ENCODE measurements at places on chromosomes 2 and 18.

DNA sequence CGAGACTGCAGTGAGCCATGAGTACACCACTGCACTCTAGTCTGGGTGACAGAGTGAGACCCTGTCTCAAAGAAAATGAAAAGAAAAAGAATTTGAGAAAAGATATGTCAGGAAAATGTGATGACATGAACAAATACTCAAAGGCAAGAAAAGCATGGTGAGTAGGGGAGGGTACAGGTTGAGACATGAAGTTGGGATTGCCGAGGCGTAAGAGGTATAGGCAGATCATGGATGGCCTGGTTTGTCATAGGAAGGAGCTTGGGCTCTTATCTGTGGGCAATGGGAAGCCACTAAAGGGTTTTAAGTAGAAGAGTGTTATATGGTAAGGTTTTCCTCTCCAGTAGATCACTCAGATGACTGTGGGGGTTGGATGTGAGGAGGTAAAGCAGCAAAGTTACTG, 32.3 kb downstream of the SPAST start:
- no peak for DNase-seq

- no peak for DNase-seq
Measured at GRCh38 chr18:22841840-22842239, 91.3 kb upstream of the RBBP8 start.

DNA sequence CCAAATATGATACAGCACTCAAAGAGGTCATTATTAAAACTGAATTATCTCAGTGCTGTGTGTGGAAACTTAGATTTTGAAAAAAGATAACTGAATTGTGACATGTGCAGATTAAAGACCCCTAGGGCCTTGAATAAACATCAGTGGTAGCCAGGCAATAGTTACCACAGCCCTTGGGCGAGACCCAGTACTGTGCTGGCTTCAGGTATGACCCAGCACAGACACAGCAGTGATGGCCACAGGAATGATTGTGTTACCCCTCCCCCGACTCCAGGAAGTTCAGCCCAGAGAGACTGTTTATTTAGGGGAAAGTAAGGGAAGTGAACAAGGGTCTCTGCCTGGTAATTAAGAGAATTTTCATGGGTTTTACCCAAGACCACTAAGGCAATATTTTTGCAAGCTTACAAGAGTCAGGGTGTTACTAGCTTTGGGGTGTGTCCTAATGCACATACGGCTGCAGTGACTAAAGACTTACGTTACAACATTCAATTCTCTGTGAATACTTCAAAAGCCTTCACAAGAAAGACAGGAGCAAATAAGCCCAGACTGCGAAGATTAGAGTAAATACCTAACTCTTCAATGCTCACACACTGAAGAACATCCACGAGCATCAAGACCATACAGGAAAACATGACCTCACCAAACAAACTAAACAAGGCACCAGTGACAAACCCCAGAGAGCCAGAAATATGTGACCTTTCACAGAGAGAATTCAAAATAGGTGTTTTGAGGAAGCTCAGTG, 28.2 kb upstream of the ITGAV start:
- DNase-seq: no peak

DNA sequence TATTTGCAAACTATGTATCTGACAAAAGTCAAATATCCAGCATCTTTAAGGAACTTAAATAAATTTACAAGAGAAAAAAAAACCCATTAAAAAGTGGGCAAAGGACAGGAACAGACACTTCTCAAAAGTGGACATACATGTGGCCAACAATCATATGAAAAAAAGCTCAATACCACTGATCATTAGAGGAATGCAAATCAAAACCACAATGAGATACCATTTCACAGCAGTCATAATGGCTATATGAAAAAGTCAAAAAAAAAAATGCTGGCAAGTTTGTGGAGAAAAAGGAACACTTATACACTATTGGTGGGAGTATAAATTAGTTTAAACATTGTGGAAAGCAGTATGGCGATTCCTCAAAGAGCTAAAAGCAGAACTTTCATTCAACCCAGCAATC, 130.3 kb upstream of the LHCGR start:
- no peak for DNase-seq

GRCh38 chr2:46471-47345, at the start of gene FAM110C:
TSS of gene FAM110C (minus strand) at chr2:46505. CDS start at chr2:46385, 120 bp downstream.
- no peak for DNase-seq

- DNase-seq: no peak
Measured at GRCh38 chr2:73253901-73254300, 19.8 kb downstream of the CCT7 start.

DNA sequence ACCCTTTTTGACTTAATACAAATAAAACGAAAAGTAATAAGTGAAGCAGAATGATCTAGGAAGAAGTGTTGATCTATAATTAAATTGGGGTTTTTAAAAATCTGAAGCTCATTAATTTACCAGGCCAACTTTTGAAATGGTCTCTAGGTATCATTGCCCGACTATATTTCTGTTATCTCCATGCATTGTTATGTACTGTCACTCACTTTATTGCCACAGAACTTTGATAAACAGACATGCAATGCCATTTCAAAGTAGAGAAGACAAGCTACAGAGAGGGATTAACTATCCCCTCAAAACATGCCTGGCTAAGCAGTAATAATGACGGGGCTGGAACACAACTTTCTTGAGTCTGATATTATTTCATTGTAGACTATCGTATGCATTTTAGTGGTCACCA, 147.6 kb upstream of the ITGA4 start:
- DNase-seq: no peak

DNA sequence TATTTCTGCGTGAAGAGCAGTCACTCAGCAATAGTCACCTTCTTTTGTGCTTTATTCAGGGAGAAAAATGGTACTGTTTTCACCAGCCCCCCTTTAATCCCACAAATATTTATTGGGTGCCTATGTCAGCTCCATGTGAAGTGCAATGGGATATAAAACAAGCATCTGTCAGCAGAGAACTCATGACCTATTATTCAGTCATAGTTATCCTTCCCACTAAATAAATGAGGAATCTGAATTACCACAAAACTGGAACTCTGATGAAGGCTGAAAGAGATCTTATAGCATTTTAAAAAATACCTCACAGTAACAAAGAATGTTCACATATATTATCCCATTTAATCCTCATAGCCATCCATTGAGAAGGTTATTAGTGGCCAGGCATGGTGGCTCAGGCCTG, 45.8 kb downstream of the DHX57 start:
- no peak for DNase-seq

- DNase-seq: no peak
Measured at GRCh38 chr2:72027426-72028161, 120.1 kb downstream of the CYP26B1 start.

GRCh38 chr2:49961346-49961745, 807.0 kb upstream of the FSHR start:
- DNase-seq: no peak

- no peak for DNase-seq
Measured at GRCh38 chr2:105691947-105692390, 52.7 kb upstream of the NCK2 start.

DNA sequence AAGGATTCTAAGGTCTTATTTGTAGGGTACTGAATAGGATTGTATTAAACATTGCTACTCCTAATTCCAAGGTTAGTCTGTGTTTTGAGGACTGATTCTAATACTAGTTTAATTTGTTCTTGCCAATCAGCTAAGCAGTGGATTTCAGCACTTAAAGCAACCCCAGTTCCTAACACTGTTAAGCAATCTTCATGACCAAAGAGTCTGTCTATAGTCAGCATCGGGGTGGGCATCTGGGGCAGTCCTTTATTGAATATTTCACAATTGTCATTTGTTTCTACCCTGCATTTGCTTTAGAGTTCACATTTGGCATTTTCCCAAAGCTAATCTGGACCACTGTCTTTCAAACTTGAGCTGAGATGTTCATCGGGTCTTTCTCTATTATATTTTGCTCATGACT, 248.0 kb upstream of the TANK start:
- no peak for DNase-seq

DNA sequence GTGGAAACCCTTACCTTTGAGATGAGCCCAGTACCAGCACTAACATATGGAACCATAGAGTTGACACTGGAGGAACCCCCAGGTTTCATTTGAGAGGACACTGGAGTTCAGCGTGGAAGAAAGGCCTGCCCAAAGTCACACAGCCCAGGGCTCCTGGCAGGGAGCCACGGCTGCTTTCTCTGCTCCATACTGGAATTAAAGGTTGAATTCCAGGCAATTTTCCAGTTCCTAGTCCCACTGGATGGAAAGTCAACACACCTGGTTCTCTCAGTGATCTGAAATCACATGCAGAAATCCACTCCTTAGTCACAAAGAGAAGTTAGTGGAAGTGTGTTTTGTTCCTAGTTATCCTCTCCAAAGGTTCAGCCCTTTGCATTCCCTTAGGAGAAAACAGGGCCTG, 336.1 kb upstream of the SKOR2 start:
- DNase-seq: no peak

DNA sequence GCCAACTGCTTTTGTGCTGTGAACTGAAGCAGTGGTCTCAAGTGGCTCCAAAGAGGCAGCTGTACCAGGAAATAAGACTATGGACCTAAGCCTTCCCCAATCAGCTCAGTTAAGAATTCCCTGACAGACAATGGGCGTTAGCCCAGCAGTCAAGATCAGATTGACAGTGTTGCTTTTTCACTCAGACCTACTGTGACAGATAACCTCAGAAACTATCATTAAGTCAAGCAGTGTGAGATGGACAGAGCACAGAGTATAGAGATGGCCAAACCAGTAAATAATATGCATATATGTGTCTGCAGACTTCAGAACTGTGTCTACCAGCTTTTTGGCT, 215.3 kb downstream of the ZFP36L2 start:
- DNase-seq: no peak

- no peak for DNase-seq
Measured at GRCh38 chr2:18106841-18107240, 228.4 kb downstream of the KCNS3 start.

- no peak for DNase-seq
Measured at GRCh38 chr2:26793518-26793917, 7.7 kb downstream of the CENPA start.

- no peak for DNase-seq
Measured at GRCh38 chr2:240925568-240926515, 19.7 kb downstream of the CROCC2 start.

GRCh38 chr2:20674309-20674965, 7.5 kb downstream of the GDF7 start:
- no peak for DNase-seq

GRCh38 chr2:841036-841435, 109.6 kb upstream of the SNTG2 start:
- DNase-seq: no peak

DNA sequence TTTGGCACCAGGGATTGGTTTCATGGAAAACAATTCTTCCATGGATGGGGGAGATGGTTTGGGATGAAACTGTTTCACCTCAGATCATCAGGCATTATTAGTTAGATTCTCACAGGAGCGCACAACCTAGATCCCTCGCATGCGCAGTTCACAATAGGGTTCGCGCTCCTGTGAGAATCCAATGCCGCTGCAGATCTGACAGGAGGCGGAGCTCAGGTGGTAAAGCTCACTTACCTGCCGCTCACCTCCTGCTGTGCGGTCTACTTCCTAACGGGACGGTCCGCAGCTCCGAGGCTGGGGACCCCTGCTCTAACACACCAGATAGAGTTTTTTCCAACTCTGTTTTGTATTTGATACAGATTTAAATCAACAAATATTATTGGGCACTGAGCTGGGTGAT, 286.5 kb downstream of the MTX2 start:
- no peak for DNase-seq

GRCh38 chr2:20352581-20353216, 2.1 kb upstream of the PUM2 start:
- DNase-seq: no peak

DNA sequence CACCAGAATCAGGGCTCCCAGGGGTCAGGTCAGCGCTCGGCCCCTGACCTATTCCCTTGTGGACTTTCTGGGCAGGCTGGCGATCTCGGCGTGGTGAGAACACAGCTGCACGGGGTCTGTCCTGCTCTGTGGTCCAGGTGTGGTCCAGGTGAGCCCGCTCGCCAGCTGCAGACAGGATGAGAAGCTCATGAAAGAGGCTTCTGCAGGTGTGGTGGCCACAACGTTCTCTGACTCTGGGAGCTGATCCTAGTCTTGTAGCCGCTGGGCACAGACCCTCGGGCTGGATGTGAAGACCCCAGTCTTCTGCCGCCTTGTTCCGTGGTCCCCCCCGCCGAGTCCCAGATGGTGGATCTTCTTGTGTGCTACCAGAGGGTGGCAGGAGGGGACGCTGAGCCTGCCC, 129.7 kb downstream of the RTP5 start:
- DNase-seq: no peak

GRCh38 chr2:219234331-219234730, 4.7 kb downstream of the ANKZF1 start:
- DNase-seq: no peak

DNA sequence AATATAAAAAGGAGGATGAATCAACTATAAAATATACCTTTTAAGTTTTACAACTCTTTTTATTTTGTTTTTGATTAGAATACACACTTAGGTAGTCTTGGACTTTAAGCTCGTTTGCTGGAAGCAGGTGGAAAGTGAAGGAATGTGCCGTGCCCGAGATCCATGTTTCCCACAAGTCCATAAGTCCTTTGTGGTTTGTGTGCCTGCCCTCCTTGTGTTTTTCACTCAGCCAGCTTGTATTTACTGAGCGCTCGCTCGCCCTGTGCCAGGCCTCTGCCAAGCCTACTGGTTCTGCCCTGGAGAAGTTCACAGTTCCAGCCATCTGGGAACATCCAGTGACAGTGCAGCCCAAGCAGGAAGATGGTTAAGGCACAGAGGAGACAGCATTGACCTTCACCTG, 142.6 kb downstream of the MGAT5 start:
- no peak for DNase-seq

DNA sequence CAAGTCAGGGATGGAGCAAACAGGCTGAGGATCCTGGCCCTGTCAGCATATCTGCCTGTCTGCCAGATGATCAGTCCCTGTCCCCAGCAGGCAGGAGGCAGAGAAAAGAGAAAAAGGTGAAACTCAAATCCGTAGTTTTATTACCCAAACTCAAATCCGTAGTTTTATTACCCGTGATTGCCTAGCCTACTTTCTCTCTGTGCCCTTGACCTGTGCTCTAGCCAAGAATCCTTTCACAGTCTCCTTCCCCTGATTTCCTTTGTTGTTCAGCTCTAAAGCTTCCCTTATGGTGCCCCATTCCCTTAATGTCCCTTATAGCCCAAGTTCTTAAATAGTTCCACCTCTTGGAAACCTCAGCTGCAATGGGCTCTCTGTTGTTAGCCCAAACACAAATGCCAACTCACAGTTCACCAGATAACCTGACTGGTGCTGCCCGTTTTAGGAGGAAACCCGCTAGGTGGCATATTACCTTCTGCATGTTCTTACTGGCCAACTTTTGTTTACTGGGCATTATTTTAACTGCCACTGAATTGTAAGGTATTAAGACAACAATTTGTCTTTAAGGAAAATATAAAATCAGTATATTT, 125.7 kb upstream of the FZD5 start:
- no peak for DNase-seq
